Ovary (tissue), 10 donors: ENCODE measurements at places on chromosomes 13 and 19. TPM values are rescaled to one million over a fixed set of nuclear protein-coding genes. Genes with fewer than 3 reads are reported as not detected.

GRCh38 chr13:108352599-108352998 is 83.1 kb downstream of the TNFSF13B start:
- no peak for DNase-seq

DNA sequence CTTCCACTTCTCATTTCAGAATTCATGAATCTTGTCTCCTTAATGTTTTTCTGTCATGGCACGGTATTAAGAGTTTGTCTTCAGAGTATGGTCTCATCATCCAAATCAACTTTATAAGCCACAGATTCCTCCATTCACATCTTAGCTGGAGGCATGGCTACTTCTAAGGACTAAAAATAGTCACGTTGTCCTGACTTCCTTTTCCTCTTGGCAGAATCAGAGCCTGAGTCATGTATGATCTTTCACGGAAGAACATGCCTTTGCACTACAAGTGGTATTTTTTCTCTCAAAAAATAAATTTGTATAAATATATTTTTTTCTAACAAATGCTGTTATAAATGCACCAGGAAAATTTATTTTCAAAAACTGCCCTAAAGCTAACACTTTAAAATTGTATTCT is 71.4 kb downstream of the ALOX5AP start:
- no peak for DNase-seq

DNA sequence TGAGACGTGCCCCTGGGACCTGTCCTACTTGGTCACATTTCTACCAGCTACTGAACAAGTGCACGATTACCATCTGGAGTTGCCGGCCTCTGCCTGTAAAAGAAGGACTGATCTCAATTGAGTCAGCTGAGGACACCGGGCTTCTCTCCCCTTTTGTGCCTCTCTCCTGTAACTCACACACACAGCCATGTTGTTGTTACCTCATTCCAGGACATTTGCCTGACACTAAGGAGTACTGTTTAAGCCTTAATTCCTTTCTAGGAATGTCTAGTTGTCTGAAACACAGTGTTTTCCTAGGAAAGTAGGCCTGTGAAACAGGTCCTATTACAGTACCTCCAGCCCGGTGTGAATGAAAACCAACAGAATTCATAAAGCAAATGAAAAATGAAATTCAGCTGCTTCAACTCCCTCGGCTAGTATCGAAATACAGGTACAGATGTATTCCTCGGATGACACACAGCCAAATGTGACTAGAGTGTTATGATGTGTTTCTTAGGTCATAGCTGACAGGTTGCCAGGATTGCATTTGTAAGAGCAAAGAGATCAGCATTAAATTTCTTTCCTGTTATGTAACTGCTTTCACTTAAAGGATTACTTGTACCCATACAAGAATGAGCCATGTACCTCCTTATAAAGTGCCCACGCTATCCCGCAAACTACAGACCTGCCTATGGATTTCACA is 152.0 kb upstream of the IRS2 start:
- no peak for DNase-seq

DNA sequence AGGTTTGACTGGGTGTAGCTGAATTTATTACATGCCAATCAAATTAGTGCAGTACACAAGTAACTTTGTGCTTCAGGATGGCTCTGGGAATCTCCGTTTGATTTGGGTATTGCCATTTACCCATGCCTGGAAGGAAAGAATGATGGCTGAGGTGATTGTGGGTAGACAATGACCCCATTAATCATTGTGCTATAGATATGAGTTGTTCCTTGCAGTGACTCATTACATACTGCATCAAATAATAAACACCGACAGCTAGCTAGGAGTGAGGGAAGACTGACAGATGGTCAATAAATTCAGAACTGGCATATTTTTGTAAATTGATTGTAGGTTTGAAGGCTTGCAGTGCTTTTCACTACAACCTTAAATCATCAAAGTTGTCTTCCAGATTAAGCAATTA is 1069.5 kb downstream of the DIAPH3 start:
- DNase-seq = no peak

- DNase-seq = no peak
Observed at GRCh38 chr19:42512743-42513304, 15.5 kb downstream of the CEACAM1 start.

DNA sequence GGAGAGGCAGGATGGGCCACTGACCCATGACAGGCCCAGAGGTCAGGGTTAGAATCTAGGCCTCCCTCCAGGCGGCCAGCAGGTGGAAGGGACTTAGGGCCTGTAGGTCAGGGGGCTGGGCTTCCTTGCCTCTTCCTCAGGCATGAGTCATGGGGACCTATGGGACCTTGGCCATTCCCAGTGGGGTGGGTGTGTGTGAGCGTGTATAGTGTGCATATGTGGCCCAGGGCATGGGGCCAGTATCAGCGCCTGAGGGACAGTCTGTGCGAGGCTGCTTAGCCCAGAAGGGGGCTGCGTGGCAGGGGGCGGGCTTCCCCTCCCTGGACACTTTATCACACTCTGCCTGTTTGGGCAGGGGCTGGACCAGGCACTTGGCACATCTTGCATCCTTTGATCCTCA is 13.3 kb downstream of the KCTD15 start:
- no peak for DNase-seq

Gene MCF2L
- polyA plus RNA-seq = 5.6 TPM

Gene TSKS
- polyA plus RNA-seq = 0.30 TPM

Gene SYT5
- not detected for polyA plus RNA-seq
